CMK (cell line): ENCODE measurements at places on chromosomes 2 and 18.

DNA sequence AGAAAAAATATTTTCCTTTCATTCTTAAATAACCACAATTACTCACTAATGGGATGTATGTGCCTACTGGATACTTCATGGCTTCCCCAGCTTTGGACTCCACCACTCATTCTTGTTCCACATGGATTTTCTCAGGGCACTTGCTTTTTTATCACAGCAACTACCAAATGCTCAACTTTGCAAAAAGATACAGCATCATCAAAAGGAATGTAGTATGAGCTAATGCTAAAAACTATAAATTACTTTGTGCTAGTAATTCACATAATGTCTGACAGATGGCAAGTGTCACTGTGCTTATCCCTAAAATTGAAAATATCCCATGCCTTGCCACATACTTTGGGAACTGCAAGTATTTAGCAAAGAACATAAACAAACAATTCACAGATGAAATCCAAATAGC lies 130.4 kb upstream of the ZFP36L2 start:
- DNase-seq, result no peak

- no peak for DNase-seq
Observed at GRCh38 chr2:79554899-79555298, 42.0 kb downstream of the CTNNA2 start.

DNA sequence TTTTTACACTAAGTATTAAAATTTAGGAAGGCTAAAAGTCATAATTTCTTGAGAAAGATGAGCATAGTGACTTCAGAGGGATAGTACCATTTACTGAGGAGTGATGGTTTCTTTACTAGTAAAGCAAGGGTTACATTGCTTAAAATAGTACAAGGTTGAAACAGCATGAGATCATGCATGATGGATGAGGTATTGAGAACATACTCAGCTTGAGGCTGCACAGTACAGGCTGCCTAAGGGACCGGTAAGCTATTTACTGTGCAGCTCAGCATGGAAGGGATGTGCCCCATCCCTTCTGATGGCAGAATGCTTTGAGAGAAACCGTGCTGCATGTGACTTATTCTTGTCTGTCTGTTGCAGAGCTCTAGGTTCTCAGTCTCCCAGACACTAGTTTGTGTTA lies 122.1 kb downstream of the EML6 start:
- DNase-seq, result no peak

DNA sequence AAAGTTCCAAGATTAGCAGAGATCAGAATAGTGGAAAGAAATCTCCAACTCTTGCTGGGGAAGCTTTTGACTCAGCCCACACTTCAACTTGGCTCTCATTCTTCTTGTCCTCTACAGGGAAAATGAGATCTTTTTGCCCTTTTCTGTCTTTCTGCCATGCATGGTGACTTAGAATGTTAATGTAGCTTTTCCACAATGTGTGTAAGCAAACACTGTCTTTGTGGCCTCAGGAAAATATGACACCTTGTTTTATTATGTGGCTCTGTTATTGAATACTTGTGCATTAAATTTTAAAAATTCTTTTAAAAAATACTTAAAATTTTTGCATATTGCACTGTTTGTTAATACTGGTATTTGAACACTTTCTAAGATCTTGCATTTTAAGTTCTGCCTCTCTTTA lies 65.4 kb upstream of the WDR75 start:
- no peak for DNase-seq

- DNase-seq, result no peak
Observed at GRCh38 chr2:161954103-161954502, 119.9 kb downstream of the DPP4 start.

GRCh38 chr2:156321243-156321904 lies 11.1 kb downstream of the NR4A2 start:
- no peak for DNase-seq

GRCh38 chr18:49019446-49020045 lies 68.8 kb upstream of the SMAD7 start:
- DNase-seq, result no peak

DNA sequence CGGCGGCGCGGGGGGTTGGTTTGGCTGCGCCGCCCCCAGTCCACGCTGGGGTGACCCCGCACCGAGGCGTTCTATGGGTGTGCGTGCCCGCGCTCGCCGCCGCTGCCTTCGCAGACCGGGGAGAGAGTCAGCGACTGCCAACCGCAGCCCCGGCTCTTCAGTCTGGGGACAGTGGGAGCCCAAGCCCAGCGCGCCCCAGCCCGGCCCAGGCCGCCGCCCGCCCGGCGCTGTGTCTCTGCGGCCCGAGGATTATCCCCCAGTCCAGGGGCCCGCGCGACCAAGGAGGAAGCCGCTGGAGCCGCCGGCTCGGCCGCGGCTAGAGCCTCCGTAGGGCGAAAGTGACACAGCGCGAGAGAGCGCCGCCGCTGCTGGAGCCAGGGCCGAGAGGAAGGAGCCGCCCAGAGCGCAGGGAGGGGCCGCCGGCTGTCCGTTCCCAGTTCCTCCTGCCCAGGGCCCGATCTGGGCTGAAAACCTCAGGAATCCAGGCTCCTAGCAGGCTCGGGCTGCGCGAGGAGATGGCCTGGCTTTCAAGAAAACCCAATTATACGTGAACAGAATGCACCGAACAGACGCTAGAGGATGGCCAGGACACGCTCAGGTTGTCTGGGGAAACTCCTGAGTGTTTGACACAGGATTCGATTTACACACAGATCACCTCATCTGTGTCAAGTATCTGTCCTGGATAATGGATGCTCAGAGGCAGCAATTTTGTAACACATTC lies 2.4 kb downstream of the CTIF start:
- no peak for DNase-seq

DNA sequence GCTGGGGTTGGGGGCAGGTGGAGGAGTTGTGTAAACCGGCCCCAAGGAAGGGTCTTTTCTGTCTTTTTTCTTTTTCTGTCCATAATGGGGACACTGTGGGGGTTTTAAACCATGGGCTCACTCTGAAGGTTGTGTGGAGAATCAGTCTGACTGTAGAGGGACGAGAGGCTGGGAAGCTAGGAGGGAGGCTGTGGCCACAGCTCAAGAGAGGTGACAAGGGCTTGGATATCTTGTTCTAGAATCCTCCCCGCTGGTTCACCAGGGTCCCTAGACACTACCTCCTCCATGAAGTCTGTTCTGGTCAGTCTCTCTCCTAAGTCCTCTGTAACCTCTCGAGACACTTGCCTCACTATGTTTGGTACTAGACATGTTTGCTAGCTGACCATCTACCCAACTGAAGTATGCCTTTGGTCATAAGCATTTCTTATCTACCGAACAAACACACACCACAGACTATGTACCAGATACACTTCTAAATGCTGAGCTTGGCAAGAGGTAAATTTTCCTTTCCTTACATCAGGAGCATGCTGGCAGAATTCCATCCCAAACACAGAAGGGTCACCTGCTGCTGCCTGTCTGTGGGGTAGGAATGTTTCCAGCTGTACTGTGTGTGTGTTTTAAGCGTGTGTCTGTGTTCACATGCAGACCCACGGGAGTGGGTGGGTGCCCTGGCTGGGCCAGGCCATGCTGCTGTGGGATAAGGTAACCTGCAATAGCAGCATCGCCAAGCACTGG lies 69.6 kb upstream of the MGAT4A start:
- no peak for DNase-seq

DNA sequence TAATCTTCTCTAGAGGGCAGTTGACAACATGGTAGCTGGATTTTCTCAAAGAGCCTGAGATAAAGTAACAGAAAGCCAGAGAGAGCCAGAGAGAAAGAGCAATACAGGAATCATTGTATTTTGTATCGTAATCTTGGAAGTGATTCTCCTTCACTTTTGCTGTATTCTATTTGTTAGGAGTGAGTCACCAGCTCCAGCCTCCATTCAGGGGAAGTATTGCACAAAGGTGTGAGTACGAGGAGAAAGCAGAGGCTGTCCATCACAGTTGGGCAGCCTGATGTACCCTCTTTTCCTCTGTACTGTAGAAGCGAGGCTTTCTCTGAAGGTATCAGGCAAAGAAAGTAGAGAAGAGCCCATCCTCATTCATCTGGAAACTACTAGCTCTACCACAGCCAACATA lies 176.8 kb downstream of the KCNS3 start:
- DNase-seq, result no peak

DNA sequence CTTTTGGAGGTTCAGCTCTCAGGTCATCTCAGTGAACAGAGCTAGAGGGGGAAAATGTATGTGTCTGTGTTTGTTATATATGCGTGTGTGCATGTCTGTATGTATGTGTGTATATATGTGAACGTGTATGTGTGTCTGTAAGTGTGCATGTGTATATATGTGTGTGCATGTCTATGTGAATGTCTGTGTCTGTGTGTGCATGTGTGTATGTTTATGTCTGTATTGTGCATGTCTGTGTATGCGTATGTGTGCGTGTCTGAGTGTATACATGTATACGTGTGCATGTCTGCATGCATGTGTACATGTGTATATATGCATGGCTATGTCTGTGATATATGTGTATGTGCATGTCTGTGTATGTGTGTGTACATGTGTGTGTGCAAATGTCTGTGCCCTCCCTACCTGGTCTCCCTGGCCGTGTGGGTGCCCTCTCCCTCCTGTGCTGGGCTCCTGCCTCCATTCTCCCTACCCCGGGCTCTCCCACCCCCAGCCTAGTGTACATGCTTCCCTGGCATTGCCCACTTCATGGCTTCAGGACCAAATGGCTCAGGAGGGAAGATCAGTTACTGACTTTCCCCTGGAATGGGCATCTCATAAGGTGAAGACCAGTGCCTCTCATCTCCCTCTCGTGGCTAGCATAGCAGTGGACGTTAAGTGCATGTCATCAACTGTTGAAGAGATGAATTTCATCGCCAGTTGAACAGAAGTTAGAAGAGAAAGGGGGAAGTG lies 49.9 kb downstream of the TRAF3IP1 start:
- no peak for DNase-seq

DNA sequence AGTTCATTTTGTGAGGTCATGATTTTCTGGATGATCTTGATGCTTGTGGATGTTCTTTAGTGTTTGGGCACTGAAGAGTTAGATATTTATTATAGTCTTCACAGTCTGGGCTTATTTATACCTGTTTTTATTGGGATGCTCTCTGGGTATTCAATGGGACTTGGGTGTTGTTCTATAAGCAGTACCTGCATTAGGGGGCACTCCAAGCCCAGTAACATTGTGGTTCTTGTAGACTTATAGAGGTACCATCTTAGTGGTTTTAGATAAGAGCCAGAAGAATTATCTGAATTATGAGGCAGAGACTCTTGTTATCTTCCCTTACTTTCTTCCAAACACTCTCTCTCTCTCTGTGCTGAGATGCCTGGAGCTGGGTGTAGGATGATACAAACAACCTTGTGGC lies 470.0 kb downstream of the PIK3C3 start:
- DNase-seq, result no peak

- no peak for DNase-seq
Observed at GRCh38 chr2:88355486-88355885, 97.0 kb downstream of the FOXI3 start.

- no peak for DNase-seq
Observed at GRCh38 chr2:238157506-238158017, 1.2 kb upstream of the ERFE start.

DNA sequence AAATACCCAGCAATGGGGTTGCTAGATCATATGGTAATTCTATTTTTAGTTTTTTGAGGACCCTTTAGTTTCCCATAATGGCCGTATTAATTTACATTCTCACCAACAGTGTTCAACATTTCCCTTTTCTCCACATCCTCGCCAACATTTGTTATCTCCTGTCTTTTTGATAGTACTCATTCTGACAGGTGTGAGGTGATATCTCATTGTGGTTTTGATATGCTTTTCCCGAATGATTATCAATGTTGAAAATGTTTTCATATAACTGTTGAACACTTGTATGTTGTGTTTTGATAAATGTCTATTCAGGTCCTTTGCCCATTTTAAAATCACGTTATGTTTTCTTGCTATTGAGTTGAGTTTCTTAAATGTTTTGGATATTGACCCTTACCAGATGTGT lies 5.8 kb upstream of the RIF1 start:
- no peak for DNase-seq

DNA sequence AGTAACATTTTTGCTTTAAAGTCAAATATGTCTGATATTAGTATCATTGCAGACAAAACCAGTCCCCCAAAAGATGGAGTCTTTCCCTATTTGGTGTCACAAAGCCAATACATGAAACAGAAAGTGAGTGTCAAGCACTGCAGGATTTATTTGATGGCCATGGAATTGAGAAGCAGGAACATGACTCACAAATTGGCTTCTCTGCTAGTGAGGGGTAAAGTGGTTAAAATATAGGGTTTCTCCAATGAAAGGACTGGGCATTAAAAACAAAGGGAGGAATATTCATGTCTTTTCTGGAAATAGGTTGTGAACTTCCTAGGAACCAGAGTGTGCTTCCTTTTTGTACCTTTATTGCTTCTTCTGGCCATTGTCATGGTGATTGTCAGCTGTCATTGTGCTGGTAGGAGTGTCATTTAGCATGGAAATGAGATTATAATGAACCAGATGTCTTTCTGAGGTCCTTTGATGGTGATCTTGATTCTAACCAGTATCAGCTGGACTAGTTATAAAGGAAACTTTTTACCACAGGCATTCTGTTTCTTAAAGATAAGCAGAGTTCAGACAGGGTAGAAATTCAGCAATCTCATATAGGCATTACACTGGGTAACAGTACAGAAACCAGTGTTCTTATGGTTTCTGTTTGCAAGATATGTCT lies 4.1 kb downstream of the REG1B start:
- DNase-seq, result peak; percentile 43

GRCh38 chr18:10312326-10313015 lies 142.0 kb upstream of the APCDD1 start:
- no peak for DNase-seq

DNA sequence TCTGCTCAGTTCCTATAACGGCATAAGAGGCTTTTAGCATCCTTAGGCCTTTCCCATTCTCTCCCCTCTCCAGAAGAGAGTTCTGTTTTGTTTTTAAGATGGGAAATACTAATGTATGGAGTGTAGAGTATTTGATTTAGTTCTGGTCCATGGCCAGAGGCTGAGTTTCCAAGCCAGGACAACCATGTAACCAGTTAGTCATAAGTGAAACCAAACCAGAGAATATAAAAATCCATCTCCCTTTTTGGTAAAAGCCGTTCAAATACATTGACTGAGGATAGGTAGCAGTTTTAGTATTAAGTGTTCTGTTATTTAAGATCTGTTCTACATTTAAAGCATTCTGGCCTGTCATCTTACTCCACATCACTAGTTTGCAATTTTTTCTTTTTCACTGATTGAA lies 3.1 kb downstream of the PSMD1 start:
- no peak for DNase-seq

GRCh38 chr2:218432676-218433365 lies 13.9 kb downstream of the VIL1 start:
- no peak for DNase-seq

GRCh38 chr2:230634146-230634545 lies 78.5 kb upstream of the CAB39 start:
- no peak for DNase-seq

- DNase-seq, result no peak
Observed at GRCh38 chr2:101842471-101842870, 145.0 kb downstream of the MAP4K4 start.
